ENCODE measurements at places on chromosomes 5 and 9.
A peak's percentile ranks its signal among the peaks of the same experiment; 100 is the strongest.

DNA sequence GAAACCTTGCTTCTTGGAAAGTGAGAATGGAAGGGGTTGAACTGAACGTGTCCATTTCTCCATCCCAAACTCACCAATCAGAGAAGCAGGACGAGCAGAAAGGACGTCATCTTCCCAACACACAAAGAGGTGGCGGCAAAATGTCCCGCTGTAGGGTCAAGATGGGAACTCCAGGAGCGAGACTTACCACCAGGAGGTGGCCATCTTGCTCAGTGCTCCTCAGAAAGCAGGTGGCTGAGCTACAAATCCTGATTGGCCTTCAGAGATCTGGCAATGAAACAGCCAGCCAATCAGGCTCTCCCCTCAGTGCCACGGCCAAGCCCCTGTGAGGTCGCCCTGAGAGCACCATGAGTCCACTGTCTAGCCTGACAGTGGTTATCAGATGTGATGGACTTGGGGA is 259.0 kb downstream of the NDUFS4 start:
- DNase-seq: peak; percentile 11

- DNase-seq: no peak
Measured at GRCh38 chr9:127397646-127398274, 791 bp downstream of the SLC2A8 start.

DNA sequence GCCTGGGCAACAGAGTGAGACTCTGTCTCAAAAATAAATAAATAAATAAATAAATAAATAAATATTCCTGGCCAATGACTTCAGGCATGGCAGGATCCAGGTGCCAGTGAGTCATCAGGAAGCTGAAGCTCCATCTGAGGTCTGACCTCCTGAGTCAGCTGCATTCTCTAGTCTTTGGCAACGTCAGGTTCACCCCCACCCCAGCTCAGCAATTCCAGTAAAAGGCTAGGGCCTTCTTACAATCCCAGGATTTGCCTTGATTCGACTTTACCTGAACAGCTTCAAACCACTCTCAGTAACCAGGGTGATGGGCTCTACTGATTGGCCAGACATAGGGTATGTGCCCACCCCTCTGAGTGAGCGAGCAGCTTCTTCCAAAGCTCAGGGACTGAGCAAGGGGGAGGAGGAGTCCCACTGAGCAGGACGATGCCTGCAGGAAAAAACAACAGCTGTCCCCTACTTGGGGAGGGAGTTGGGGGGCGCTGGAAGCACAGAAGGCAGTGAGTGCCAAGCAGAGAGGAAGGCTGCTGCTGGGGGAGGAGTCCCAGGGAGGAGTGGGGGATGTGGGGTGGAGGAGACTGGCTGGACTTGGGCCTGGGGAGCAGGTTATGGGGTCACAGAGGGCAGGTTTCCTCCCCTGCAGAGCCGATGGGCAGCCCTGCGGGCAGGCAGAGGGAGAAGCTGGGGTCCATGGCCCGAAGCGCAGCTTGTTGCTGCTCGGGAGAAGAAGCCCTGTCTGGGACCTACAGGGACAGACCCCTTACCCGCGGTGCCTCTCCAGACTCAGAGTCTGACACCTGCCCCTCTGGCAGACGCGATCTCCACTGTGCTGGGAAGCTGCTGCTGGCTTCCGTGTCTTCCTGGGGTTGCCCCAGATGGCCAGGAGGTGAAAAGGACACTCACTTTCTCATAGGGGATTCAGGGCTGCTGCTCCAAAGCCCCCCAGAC is 25.9 kb upstream of the UNC5A start:
- peak; percentile 87 for DNase-seq

DNA sequence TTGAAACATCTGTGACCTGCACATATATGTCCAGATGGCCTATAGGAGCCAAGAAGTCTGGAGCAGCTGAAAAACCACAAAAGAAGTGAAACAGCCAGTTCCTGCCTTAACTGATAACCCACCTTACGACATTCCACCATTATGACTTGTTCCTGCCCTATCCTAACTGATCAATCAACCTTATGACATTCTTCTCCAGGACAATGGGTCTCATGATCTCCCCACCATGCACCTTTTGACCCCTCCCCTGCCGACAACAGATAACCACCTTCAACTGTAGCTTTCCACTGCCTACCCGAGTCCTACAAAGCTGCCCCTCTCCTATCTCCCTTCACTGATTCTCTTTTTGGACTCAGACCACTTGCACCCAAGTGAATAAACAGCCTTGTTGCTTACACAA is 233.8 kb downstream of the CCDC171 start:
- no peak for DNase-seq

GRCh38 chr9:129406278-129407225 is 214.3 kb downstream of the C9orf50 start:
- no peak for DNase-seq

GRCh38 chr9:34773955-34774354 is 64.0 kb upstream of the CCL21 start:
- no peak for DNase-seq

DNA sequence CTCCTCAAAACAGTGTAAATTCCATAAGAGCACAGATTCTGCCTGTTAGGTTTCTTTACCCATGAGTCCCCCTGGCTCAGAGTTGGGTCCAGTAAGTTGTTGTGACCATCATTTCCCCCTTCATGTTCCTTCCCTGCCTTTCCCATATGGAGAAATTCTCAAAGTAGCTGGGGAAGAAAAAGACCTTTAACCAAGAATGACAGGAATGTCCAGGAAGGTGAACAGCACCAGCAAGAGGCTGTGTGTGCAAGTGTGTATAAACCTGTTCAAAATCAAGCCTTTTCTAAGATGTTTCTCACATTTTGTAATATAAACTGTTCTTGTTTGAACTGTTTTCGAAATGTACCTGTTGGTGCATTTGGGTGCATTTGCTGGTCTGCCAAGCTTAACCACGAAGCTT is 238.2 kb downstream of the SLIT3 start:
- DNase-seq: no peak

DNA sequence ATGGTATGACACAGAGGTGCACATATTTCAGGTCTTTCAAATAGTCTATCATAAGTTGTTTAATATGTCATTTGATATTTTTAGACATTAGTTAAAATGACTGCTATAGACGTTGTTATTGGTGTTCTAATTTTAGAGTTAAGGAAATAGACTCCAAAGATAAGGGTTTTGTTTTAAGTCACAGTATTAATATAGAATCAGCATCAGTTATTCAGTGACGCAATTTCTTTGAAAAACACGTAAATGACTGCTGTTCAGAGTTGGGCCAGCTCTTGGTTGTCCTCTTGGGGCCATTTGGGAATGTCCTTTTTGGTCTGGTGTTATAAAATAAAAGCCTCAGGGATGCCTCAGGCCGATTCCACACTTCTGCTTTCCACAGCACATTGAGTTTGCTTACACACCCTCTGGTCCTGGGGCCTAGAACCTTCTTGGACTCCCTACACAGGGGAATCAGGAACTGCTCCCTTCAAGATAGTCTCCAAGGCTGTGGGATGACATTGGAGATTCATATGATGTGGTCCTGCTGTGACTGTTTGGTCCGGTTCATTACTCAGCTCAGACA is 14.3 kb downstream of the OTULIN start:
- DNase-seq: no peak

DNA sequence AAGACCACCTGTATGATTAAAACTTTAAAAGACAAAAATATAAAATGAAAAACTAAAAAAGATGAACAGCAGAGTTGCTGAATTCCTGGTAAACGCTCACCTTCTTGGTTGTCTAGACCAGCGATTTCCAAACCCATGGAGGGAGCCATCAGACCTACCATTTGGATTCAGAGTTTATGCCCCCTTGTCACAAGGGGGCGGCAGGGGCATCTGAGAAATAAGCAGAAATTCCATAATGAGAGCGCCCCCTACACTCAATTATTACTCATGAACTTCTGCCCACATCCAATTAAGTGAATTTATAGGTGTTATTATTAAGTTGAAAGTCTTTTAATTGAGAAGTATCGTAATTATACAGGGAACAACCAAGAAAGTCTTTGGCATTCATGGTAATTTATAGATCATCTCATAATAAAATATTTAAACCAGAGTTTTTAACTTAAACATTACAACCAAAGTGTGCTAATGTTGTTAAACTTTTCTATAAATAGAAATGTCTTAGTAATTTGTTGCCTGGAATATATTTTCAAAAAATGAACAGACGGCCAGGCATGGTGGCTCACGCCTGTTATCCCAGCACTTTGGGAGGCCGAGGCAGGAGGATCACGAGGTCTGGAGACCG is 35.2 kb upstream of the SPATA31C2 start:
- peak; percentile 30 for DNase-seq

- no peak for DNase-seq
Measured at GRCh38 chr5:120174089-120174488, 290.0 kb upstream of the PRR16 start.

GRCh38 chr5:148923023-148923422 is 96.6 kb downstream of the ADRB2 start:
- DNase-seq: no peak

- DNase-seq: no peak
Measured at GRCh38 chr5:173846929-173847501, 41.1 kb upstream of the CPEB4 start.

- DNase-seq: peak; percentile 64
Measured at GRCh38 chr9:135136991-135137832, 49.7 kb downstream of the OLFM1 start.

DNA sequence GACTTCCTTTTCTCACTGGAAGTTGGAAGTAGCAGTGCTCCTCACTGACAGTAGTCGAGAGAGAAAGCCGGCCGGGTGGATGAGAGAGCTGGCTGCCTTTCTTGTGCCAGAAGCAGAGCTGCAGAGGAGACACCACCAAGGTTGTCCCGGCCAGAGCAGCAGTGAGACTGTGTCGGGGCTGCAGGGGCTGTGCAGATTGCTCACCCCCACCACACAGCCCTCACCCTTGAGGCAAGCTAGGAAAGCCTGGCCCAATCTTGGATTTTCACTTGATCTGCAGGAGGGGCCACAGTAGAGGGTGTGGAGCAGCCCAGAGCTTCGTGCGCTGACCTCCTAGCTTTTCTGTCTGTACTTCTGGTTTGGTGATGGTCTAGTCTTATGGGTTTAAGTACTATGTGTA is 9.1 kb downstream of the OSMR start:
- no peak for DNase-seq

GRCh38 chr9:94567271-94567670 is 12.4 kb downstream of the PCAT7 start:
- no peak for DNase-seq

Measured in H54 (cell line).